ENCODE measurements at places on chromosomes 13 and 19.

DNA sequence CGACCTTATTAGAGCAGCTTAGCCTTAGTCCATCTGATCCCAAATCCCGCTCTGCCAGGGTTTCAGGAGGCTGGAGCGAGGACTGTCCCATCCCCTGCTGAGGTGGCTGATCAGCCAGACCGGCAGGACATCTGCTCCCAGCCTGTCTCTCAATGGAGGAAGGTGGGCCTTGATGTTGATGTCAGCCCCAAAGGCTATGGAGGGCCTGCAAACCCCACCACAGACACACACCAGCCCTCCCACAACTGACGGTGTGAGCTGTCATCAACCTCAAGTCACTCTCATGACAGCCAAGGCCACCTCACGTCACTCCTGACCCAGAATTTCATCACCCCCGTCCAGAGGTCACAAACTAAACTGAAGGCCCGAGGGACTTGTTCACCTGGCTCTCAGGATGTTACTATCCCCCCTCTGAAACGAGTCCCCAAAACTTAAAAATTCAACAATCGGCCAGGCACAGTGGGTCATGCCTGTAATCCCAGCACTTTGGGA is 25.5 kb downstream of the RHPN2 start:
- DNase-seq: no peak

- DNase-seq: no peak
These were observed 117.0 kb downstream of the RFC3 start for GRCh38 chr13:33934951-33935371.

DNA sequence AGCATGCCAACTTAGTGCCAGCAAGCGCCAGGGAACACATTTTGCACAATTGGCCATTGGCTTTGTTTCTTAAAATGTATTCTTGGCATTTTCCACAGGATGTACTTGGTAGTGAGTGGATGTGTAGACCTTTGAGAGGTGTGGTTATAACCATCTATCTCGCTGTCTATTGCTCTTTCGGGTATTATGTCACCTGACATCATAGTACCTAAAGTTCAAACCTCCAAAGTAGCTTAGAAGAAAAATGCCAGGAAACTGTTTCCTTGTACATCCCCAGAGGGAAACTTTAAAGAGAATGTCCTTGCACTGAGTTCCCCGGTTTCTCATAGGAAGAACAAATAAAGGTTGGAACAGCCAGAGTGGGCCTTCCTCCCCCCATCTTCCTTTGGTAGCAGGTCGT is 87.6 kb downstream of the FGF9 start:
- no peak for DNase-seq

GRCh38 chr13:68125087-68125480 is 894.9 kb upstream of the PCDH9 start:
- DNase-seq: no peak

DNA sequence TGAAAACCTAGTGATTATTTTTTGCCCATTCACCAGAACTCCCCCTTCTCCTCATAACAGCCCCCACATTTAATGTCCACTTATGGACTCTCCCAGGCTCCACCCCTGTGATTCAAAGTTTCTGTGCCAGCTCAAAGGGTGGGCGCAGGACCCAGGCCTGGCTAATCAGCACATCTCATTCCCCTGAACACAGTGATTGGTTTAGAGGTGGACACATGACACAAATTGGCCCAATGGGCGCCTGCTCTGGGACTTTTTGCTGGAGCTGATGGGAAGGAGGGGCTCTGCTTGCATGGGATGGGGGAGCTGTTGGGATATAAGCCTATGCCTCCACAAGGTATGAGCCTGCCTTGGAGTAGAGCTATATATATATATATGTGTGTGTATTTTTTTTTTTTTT is 6.2 kb upstream of the EPOR start:
- DNase-seq: no peak

DNA sequence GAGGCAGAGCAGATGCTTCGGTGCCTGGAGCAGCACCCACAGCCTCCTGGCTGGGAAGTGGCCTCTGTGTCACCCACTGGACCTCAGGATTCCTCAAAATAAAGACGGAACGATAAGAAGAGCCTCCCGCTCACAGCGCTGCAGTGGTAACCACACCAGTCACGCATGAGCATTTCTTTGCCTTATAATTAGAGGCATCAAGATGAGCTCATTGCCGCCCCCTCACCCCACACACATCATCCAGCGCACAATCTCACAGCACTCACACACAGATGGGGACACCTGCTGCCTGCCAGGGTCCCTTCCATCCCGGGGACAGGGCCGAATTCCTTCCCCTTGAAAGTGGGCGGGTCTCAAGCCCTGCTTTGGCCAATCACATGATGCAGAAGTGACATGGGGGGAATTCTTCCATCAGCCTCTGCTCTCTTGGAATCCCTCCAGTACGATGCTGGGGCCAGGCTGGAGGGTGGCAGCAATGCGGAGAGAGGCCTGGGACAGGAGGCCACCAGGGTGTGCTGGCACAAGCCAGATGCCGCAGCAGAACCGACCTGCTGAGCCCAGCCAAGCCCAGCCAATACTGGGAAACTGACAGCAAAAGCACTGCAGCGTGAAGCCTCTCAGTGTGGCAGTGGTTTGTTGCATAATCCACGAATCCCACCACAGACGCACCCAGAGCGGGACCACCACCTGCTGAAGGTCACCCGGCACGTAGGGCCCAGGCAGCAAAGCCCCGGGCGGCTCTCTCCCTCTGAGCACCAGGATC is 16.0 kb downstream of the PIP5K1C start:
- DNase-seq: no peak

DNA sequence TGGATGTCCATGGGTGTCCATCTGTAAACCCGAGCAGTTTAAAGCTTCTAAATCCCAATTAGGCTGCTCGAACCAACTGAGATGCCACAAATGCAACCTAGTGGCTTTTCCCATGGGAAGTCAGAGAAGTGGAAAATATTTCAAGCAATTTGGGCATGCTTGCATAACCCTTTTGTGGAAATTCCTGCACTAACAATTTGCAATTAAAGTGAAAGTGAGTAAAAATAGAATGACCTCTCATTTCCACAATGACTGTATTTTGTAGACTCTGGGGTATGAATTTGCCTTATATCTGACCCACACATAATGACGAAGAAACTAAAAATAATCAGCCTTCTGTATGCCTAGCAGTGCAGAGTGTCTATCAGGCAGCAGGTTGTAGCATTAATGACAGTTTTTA is 91.8 kb upstream of the TSC22D1 start:
- DNase-seq: peak; percentile 67

- DNase-seq: peak; percentile 33
These were observed 257.2 kb downstream of the DIAPH3 start for GRCh38 chr13:59906413-59907049.

- no peak for DNase-seq
These were observed 432.2 kb upstream of the ZNF507 start for GRCh38 chr19:31913103-31913661.

DNA sequence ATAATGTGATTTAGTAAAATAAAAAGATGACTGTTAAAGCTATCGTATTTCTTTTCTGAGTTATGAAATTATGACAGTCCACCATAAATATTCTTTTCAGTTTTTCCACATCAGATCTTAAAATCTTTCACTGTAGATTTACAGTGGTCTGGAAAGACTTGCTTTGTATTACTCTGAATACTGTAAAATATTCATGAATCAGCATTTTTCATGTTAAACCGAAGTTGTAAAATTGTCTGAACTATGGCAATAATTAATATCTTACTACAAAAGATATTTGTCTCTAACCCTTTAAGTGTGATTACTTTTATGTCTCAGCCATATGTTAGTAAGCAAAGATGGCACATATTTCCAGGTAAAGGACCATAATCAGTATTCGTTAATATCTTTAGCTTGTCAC is 1397.2 kb upstream of the PCDH9 start:
- DNase-seq: no peak

DNA sequence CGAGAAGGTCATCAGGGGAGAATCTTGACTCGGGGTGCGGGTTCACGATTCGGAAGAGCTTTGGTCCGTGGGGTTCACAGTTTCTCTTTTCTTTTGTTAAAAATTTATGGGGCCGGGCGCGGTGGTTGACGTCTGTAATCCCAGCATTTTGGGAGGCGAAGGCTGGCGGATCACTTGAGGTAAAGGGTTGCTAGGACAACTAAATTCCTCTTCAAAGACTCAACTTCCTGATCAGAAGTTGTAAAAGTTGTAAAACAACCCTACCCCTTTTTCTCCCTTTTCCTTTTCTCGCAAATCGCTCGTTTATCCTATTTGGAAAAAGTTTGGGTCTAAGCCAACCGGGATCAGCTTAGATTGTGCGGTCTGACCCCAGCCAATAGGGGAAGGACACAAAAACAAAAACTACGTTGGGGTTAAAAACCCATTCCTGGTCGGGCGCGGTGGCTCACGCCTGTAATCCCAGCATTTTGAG is 673 bp downstream of the ZNF486 start:
- no peak for DNase-seq

DNA sequence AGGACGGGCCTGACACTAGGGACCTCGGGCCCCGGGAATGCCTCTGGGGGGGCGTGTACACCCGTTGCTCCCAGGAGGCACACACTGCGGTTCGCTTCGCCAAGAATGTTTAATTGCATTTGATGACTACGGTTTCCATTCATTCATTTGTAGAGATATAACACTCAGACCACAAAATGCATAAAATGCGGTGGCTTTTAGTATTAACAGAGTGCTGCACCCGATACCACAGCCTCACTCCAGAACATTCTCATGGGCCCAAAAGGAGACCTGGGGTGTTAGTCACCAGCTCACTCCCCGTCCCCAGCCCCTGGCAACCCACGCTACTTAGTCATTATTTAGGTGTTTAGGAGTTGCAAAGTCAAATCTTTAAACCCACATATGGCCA is 21.8 kb downstream of the HCN2 start:
- no peak for DNase-seq

GRCh38 chr13:37074703-37075102 is 15.2 kb upstream of the SUPT20H start:
- DNase-seq: no peak

DNA sequence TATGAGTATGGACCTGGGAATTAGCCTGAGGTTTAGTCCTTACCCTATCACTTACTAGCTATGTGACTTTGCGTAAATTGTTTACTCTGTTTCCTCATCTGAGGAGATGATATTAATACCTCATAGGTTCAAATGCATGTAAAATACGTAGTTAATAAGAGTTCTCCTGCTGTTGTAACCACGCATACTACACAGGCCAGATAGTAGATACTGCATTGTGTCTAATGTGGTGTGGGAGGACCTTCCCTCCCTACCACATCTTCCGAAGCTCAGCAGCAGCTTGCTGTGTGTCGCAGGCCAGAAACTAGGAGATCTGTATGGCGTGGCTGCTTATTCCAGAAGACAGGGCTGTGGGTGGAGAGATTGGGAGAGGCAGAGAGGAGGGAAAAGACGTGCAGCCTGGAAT is 23.0 kb downstream of the GTF2F2 start:
- no peak for DNase-seq

GRCh38 chr19:46453661-46454060 is 17.7 kb downstream of the PNMA8A start:
- DNase-seq: no peak

GRCh38 chr19:45716359-45717130 is 14.2 kb downstream of the FBXO46 start:
- DNase-seq: no peak

GRCh38 chr19:29761575-29762232 is 46.6 kb upstream of the C19orf12 start:
- DNase-seq: no peak

GRCh38 chr19:49149652-49150105 is 5.5 kb downstream of the HRC start:
- peak; percentile 97 for DNase-seq

DNA sequence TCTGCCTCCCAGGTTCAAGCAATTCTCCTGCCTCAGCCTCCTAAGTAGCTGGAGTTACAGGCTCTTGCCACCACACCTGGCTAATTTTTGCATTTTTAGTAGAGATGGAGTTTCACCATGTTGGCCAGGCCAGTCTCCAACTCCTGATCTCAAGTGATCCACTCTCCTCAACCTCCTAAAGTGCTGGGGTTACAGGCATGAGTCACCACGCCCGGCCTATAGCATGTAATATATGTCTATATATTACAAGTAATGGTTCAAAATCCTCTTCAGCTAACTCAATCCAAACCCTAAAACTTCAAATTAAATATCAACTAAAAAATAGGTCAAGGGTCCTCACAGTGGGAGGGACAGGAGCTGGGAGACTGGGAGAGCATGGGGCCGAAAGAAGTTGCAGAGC is 28.0 kb downstream of the FPR3 start:
- DNase-seq: no peak

DNA sequence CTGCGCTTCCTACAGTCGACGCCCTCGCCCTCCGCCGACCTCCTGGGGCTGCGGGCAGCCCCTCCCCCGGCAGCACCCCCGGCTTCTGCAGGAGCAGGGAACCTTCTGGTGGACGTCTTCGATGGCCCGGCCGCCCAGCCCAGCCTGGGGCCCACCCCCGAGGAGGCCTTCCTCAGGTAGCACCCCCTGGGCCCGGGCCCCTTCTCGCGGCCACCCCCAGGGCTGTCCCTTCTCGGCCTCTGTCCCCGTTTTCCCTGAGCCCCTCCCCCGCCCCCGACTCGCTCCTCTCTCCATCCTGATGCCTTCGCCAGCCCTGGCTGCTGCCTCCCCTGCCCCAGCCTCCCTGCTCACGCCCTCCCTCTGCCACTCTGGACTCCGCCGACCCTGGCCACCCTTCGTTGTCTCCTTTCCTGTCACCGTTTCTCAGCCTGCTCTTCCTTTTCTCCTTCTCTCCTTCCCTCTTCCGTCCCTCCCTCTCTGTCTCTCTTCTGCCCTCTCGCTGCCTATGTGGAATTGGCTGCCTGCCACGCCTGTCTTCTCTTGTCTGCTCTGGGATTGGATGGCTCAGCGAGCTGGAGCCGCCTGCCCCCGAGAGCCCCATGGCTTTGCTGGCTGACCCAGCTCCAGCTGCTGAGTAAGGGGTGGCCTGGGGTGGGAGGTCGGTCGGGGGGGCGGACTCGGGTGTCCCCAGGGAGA is 11.0 kb downstream of the FUZ start:
- DNase-seq: peak; percentile 88

DNA sequence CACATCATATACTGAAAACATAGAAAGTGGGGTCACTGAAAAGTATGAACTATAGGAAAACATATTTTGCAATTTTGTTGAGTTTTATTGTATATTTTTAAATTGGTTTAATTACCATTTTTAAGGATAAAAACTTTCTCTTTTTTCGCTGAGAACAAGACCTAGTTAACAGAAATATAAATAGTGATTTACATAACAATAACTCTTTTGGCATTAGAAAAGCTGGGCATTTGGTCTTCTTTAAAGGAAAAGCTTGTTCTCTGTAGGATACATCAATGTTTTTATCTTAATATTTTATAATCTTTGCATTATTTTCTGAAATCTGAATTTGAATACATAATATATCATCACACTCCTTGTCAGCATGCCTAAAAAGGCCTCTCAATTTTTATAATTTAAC is 47.4 kb upstream of the MYCBP2 start:
- DNase-seq: no peak

- DNase-seq: no peak
These were observed 77.6 kb downstream of the TSC22D1 start for GRCh38 chr13:44498502-44498901.

GRCh38 chr19:33677745-33678426 is 56.1 kb downstream of the CHST8 start:
- DNase-seq: no peak

DNA sequence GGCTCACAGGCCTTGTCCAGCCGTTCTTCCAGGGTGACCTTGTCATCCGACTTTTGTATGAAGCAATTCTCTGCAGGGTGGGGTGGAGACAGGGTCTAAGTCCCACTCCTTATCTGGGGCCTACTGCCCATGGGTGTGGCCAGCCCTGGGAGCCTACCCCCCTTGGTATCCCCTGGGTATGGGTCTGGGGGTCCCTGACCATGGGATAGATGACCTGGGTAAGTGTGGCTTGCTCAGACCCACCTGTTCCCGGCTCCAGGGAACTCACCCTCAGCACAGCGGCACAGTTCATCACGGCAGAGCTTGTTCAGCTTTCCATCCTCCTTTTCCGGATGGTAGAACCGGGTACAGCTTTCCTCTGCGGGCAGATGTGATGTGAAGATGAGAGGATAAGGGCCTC is 9.2 kb upstream of the TNFSF14 start:
- no peak for DNase-seq
